ENCODE measurements at places on chromosomes 16 and 17.
A peak's percentile ranks its signal among the peaks of the same experiment; 100 is the strongest.

- no peak overlapping the region for H3K4me3 ChIP-seq
- no peaks in the 10 kb centered on the region for H3K27me3 ChIP-seq
- no peak for DNase-seq
- H3K4me1 ChIP-seq = peaks cover 7% of the 10 kb centered on the region
Measured at GRCh38 chr16:24953306-24953705, 61.9 kb downstream of the ARHGAP17 start.

DNA sequence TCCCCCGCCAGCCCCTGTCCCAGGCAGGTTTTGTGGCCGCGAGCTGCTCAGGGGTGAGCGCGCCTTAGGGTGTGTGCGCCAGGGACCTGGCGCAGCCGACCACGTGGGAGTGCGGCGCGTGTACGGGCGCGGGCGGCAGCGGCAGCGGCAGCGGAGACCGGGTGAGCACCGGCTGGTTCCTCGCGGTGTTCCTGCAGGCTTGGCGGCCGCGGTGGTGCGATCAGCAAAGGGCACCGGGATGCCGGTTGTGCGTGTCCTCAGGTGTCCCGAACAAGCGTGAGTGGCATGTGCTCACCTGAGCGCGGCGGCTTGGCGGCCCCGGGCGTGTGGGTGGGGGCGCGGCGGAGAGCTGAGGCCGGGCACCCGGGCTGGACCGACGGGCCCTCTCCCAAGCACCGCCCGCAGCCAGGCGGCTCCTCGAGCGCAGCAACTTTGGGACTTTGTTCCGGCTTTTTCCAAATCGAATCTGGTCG lies 381 bp upstream of the HSD11B2 start:
- no peak overlapping the region for H3K27ac ChIP-seq
- peaks cover 45% of the 10 kb centered on the region for H3K27me3 ChIP-seq
- H3K4me3 ChIP-seq = peak overlapping the region; percentile 84
- no peaks in the 10 kb centered on the region for H3K36me3 ChIP-seq
- H3K4me1 ChIP-seq = peaks cover 13% of the 10 kb centered on the region

DNA sequence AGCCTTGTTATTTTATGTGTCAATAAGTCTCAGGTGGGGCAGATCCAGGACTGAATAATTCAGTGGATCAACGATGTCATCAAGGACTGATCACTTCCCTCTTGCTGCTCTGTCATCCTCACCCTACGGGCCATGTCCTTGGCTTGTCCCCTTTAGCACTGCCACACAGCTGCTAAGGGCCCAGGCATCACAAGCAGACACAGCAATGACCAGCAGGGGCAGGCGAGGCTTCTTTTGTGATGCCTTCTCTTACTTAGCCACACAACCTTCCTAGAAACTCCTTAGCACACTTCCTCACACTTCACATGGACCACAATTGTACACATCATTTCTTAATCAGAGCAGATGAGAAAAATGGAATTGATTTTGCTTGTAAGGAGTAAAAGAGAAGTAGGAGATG lies 356.3 kb upstream of the SOX9 start:
- no peaks in the 10 kb centered on the region for H3K4me1 ChIP-seq
- H3K27me3 ChIP-seq = peaks cover 4% of the 10 kb centered on the region
- no peaks in the 10 kb centered on the region for H3K36me3 ChIP-seq

DNA sequence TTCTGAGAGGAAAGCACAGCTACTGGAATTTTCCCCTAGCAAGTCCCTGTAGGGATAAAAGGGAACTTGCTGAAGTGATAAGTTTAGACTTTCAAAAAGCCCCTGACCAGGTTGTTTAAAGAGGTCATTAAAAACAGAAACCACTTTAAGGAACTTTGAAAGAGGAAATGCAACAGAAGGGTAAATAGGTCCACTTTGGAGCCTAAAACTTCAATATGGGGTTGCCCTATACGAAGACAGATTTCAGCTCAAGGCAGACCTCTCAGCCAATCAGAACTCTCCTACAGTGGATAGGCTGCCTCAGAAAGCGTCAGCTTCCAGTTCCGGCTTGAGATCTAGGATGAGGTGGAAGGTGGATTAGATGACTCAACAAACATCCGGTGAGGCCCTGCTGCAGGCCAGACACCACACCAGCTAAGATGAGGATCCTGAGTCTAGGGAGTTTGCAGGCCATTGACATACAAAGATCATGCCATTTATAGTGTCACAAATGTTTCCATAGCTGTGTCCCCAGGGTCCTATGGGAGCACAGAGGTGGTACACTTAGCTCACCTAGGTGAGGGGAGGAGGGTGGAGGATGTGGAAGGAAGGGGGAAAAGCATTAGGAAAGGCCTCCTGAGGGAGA lies 7.9 kb upstream of the MFSD6L start:
- no peak overlapping the region for H3K4me3 ChIP-seq
- H3K4me1 ChIP-seq = peaks cover 25% of the 10 kb centered on the region
- no peak overlapping the region for H3K27ac ChIP-seq
- no peaks in the 10 kb centered on the region for H3K27me3 ChIP-seq
- peaks cover 8% of the 10 kb centered on the region for H3K36me3 ChIP-seq

- H3K36me3 ChIP-seq = no peaks in the 10 kb centered on the region
- H3K27ac ChIP-seq = no peak overlapping the region
- no peak for DNase-seq
- no peaks in the 10 kb centered on the region for H3K4me1 ChIP-seq
- no peaks in the 10 kb centered on the region for H3K27me3 ChIP-seq
Measured at GRCh38 chr16:7912132-7912531, 579.5 kb downstream of the RBFOX1 start.

GRCh38 chr16:86245895-86246294 lies 264.4 kb upstream of the FOXF1 start:
- no peak overlapping the region for H3K27ac ChIP-seq
- H3K4me3 ChIP-seq = no peak overlapping the region
- no peaks in the 10 kb centered on the region for H3K36me3 ChIP-seq
- H3K27me3 ChIP-seq = peaks cover 14% of the 10 kb centered on the region
- DNase-seq = no peak
- H3K4me1 ChIP-seq = no peaks in the 10 kb centered on the region

- H3K4me3 ChIP-seq = no peak overlapping the region
- H3K27ac ChIP-seq = no peak overlapping the region
- H3K36me3 ChIP-seq = no peaks in the 10 kb centered on the region
- no peak for DNase-seq
Measured at GRCh38 chr17:7414837-7415236, 5.3 kb upstream of the SPEM1 start.

DNA sequence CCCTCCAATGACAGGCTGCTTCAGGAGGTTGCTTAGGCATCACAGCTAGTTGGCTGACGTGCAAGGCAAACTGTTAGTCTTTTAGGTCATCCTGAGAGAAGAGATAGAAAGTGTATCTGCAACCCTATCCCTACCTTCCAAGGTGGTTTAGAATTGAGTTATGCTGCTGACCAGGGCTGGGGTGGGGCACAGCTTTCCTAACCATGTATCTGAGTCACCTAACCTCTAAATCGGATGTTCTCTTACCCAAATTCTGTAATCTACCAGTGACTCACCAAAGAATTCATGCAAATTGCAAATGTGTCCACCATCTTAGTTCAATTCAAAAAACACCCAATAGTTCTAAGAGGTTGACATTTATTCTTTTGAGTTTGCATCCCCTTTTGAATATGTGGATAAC lies 107.2 kb upstream of the DYNLRB2 start:
- no peak for DNase-seq
- H3K4me1 ChIP-seq = no peaks in the 10 kb centered on the region
- H3K4me3 ChIP-seq = no peak overlapping the region
- no peak overlapping the region for H3K27ac ChIP-seq

DNA sequence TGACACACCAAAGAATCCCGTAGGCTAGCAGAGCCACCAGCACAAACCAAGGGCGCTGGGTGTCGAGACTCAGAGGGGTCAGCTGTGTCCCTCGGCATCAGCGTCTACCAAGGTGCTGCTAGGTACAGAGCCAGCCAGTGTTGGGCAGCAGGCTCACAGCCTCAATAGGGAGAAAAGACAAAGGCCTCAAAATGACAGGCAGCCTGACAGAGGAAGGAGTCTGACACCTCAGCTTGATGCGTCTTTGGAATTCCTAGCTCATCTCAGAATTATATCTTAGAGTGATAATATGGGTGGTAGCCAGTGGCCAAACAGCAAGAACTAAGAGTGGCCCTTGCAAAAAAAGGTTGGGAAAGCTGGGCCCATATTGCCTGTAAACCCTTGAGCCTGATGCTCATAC lies 45.9 kb downstream of the HS3ST3B1 start:
- peaks cover 64% of the 10 kb centered on the region for H3K36me3 ChIP-seq
- no peak overlapping the region for H3K4me3 ChIP-seq
- peak overlapping the region; percentile 58 for H3K27ac ChIP-seq
- H3K4me1 ChIP-seq = peaks cover 17% of the 10 kb centered on the region
- no peaks in the 10 kb centered on the region for H3K27me3 ChIP-seq

DNA sequence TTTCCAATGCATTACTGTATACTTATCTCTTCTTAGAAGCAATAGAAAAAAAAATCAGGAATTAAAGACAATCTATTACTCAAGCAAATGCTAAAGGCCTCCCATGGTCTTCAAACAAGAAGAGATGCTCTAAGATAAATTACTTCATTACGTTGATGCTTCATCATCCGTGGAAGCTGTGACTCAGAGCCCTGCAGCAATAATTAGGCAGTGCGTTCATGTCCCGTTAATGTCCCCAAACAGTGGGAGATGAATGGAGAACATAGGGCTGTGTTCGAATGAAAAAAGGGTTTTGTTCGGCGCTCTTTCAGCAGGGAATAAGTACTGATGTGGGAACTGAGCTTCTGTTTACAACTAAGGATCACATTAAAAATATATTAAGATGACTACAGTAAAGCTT lies 15.9 kb upstream of the PDXDC1 start:
- no peak for DNase-seq
- H3K27ac ChIP-seq = no peak overlapping the region
- peaks cover 9% of the 10 kb centered on the region for H3K27me3 ChIP-seq
- peaks cover 2% of the 10 kb centered on the region for H3K36me3 ChIP-seq
